ENCODE measurements at places on chromosomes 1 and 21.

- no peak for DNase-seq
These were observed 33.9 kb downstream of the DNAJC6 start for GRCh38 chr1:65343286-65343685.

- no peak for DNase-seq
These were observed 3.7 kb upstream of the KIAA1614 start for GRCh38 chr1:180909005-180909414.

DNA sequence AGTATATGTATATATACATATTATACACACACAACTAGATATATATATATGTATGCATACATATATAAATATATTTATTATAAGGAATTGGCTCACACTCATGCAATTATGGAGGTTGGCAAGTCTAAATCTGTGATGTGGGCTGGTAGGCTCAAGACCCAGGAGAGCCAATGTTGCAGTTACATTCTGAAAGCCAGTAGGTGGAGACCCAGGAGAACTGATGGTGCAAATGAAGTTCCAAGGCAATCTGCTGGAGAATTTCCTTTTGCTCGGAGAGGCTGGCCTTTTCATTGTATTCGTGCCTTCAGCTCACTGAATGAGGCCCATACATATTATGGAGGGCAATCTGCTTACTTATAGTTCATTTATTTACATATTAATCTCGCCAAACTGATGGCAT is 9.4 kb downstream of the IVL start:
- no peak for DNase-seq

DNA sequence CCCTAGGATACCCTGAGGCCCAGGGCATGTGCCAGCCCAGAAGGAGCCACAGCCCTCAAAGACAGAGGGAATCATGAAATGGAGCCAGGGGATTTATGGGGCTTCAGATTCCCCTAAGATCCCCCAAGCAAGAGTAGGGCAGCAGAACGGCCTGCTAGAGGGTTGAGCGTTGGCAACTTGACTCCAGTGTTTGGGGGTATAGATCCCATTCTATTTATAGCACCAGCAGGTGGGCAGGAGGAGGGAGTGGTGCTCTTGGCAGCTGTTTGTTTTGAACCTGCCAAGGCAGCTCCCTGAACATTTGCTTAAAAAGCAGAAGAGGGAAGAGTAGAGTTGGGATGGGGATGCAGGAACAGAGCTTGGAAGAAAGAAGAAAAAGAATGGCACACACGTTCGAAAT is 33.7 kb downstream of the GLUL start:
- no peak for DNase-seq

DNA sequence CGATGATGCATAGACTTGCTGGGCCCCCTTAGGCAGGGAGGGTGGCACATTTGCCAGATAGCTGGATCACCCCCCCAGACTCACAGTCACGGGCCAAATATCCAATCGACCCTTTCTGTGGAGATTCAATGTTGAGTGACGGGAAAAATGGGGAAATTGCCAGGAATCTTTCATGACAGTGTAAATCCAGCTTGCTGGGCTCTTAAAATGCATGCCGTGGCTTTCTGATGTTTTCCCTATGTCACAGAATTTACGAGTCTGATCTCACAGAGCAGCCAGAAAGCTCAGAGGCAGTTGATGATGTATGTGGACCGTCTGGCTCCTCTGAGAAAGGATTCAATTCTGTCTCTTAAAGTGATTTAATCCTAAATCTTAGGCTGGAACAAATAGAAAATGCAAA is 150.1 kb upstream of the ZNF644 start:
- DNase-seq, result no peak

GRCh38 chr1:95072117-95072516 is 634 bp downstream of the ALG14 start:
- no peak for DNase-seq

DNA sequence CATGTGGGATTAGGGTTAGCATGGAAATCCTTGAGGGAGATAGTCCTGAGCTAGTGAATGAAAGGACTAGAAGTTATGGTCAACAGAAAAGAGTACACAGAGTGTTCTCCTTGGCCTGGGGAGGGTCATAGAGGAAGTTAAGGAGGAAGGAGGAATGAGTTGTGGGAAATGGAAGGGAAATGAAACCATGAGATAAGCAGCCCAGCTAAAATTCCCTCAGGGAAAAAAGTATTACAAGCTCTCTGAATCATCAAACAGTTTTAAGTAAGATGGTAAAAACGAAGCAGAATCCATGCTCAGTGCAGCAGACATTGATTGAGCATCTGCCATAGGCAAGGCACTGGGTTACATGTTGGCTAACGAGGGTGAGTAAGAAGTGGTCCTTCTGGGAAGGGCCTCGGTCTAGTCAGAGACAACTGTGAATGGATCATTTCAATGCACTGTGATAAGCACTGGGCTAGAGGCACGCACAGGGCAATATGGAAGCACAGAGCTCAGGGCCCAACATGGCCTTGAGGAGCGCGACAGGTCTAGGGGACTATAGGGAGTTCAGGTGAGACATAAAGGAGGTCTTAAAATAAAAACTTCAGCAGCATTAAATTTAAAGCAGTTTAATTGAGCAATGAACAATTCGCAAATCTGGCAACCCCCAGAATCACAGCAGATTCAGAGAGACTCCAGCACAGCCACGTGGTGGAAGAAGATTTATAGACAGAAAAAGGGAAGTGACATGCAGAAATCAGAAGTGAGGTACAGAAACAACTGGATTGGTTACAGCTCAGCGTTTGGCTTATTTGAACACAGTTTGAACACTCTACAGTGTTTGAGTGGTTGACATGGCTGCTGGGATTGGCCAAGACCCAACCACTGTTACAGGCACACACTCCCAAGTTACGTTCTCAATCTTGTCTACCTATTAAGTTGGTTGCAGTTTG is 219.5 kb downstream of the HLX start:
- DNase-seq, result no peak
